ENCODE measurements at places on chromosomes 1 and 21.

DNA sequence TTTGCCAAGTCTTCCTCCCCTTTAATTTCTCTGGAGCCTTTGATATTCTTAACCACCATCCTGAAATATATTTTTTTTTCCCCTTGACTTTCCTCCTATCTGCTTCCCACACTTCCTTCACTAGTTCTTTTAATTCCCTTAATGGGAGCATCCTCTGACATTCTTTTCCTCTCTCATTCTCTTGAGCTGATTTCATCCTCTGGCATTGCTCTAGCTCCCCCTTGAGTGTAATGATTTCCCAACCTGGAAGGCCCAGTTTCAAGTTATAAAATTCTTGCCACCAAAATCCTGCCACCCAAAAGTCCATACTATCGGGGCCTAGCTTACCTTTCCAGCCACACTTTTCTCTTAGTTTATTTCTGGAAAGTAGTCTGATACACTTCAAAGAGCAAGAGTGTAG lies 39.5 kb upstream of the UBE2U start:
- no peak for DNase-seq

GRCh38 chr1:116374353-116375147 lies 1.5 kb downstream of the ATP1A1 start:
- DNase-seq, result peak; percentile 13

- no peak for DNase-seq
Observed at GRCh38 chr1:244271691-244272308, 179.9 kb downstream of the ADSS2 start.

DNA sequence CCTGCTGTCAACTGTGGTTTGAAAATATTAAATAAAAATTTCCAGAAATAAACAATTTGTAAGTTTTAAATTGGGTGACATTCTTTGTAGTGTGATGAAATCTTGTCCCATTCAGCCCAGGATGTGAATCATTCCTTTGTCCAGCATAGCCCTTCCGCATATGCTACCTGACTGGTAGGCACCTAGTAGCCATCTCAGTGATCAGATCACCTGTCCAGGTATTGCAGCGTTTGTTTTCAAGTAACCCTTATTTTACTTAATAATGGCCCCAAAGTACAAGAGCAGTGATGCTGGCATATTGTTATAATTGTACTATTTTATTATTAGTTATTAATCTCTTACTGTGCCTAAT lies 351.6 kb upstream of the B3GALT2 start:
- DNase-seq, result no peak

GRCh38 chr21:46094401-46095082 lies 3.4 kb upstream of the COL6A2 start:
- no peak for DNase-seq

GRCh38 chr1:223039990-223040389 lies 103.1 kb downstream of the TLR5 start:
- no peak for DNase-seq

GRCh38 chr1:18110598-18110939 lies 3.0 kb downstream of the IGSF21 start:
- DNase-seq, result no peak

DNA sequence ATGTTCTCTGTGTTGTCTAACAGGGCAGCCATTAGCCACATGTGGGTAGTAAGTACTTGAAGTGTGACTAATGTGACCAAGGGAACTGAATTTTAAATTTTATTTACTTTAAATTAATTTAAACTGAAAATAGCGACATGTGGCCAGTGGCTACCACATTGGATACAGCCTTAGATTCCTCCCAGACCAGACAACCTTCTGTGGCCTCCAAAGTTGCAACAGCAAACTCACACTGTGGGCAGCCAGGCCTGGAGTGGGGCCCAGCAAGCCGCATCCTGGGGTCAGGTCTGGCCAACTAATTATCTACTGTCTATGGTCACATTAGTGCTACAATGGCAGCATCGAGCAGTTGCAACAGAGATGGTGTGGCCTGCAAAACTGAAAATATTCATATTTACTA lies 11.7 kb downstream of the EIF2D start:
- DNase-seq, result no peak

GRCh38 chr1:221431068-221431651 lies 310.7 kb downstream of the DUSP10 start:
- DNase-seq, result no peak

GRCh38 chr1:98389809-98390208 lies 271.7 kb upstream of the SNX7 start:
- DNase-seq, result no peak

GRCh38 chr21:35646606-35647005 lies 413.7 kb downstream of the SETD4 start:
- DNase-seq, result no peak

- DNase-seq, result no peak
Observed at GRCh38 chr1:55447488-55447887, 232.3 kb upstream of the USP24 start.

DNA sequence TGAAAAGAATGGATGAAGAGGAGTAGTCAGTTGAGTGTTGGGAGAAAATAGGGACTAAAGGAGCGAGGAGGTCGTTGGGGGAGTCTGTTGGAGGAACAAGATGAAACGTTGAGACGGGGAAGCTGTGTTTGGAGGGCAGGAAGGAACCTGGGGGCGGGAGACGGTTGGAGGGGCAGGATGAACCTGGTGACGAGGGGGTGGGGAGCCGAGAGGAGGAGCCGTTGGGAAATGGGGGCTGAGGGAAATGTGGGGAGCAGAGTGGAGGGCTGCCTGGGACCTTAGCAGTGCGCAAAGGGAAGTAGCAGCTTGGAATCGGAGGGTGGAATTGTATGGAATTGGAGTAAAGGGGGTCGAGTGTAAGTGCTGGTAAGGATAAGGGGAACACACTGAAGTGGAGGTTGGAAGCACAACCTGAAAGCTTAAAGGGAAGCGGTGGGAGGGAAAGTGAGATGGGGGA lies 630 bp downstream of the MTF2 start:
- peak; percentile 75 for DNase-seq

DNA sequence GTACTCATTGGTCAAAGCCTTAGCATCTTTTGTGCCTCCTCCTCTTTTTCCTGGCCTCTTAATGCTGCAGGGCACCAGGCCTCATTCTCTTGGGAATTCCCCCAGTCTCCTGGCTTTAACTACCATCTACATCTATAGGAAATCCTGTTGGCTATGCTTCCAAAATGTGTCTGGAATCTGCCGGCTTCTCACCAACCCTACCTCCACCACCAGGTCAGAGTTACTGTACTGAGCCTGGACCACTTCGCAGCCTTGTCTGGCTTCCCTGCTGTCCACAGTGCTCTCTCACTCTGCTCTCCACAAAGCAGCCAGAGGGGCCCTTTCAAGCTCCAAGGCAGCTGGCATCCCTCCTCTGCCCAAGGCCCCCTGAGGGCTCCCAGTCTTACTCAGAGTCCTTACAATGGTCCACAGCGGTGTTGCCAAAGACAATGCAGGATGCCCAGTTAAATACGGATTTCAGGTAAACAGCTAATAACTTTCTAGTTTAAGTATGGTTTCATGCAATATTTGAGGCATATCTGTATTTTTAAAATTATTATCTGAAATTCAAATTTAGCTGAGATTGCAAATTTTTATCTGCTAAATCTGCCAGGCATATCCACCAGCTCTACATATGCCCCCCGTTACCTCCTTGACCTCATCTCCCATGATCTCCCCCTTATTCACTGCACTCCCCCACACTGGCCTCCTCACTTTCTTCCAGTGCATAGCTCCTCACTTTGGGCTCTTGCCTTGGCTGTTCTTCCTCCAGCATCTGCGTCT lies 34.5 kb upstream of the FAM163A start:
- no peak for DNase-seq

- DNase-seq, result no peak
Observed at GRCh38 chr1:36691374-36691773, 208.7 kb upstream of the CSF3R start.

- DNase-seq, result peak; percentile 15
Observed at GRCh38 chr1:65820983-65821382, 28.3 kb downstream of the PDE4B start.

GRCh38 chr1:3909615-3910014 lies 9.5 kb upstream of the C1orf174 start:
- DNase-seq, result no peak

GRCh38 chr1:94790246-94790645 lies 29.9 kb upstream of the SLC44A3 start:
- DNase-seq, result no peak

GRCh38 chr1:234608025-234608910 lies 1.7 kb downstream of the IRF2BP2 start:
- DNase-seq, result peak; percentile 92

DNA sequence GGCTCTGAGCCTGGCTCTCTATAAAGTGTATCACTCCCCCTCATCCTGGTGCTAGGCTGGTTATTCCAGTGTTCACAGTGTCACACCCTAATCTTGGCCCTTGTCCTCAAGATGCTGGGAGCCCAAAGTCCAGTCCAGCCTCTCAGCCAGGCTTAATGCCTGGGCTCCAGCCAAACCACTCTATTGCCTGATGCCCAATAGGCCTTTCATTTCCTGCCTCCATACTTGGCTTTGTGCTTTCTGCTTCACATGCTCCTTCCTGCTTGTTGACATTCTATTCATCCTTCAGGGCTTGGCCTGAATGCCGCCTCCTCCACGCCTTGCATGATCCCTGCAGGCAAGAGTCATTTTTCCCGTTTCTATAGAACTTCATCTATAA lies 1.7 kb downstream of the KLHDC8A start:
- DNase-seq, result no peak

DNA sequence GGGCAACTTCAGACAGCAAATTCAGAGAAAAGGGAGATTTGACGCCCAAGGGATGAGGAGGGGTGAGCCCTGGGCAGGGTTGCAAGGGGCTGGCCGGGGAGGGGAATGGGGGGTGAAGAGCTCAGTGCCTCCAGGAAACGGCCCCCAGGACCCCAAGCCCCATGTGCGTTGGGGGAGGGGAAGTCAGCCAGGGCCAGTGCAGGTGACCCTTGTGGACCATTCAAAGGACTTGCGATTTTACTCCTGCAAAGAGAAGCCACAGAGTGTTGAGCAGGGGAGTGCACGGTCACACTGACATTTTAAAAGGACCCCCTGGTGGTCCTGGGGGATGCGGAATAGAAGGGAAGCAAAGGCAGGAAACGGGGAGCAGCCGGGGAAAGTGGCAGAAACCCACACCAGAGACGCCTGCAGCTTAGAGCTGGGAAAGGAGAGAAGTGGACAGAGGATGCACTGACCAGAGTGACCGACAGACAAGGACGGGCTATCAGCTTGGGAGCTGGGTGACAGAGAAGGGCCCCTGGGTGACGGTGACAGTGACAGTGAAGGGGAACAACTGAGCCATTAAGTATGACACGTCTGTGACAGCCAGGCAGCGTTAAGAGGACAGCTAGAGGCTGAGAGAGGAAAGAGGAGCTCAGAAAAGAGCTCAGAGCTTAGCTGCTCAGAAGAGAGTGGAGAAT lies 54.0 kb upstream of the TMEM51 start:
- no peak for DNase-seq

DNA sequence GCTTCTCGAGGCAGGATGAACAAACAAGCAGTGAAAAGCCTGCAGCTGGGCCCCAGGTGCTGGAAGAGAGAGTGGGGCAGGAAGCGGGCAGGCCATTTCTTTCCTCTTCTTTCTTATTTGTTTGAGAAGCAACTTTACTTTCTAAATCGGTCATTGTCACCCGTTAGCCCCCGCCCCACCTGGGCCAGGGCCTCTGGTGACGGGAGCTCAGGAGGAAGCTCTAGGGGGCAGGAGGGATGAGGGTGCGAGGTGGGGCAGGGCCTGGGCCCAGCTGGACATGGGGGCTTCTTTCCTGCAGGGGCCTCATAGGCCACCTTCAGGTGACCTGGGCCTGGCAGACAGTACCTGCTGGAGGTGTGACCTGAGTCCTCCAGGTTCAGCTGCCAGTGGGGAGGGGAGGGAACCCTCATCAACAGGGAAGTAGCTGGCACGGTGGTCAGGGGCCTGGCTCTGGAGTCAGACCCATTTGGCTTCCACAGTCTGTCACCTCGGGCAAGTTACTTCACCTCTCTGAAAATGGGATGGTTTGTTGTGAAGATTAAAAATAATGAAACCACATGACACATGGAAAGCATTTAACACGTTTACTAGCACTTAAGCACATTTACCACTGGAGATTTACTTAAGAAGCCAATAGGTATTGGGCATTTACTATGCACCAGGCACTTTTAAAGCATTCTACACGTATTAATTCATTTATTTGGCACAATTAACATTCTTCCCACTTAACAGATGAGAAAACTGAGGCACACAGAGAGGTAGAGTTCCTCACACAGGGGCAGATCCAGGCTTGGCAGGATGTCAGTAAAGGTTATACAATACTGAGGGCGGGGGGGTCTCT lies 54.1 kb upstream of the ID3 start:
- no peak for DNase-seq

DNA sequence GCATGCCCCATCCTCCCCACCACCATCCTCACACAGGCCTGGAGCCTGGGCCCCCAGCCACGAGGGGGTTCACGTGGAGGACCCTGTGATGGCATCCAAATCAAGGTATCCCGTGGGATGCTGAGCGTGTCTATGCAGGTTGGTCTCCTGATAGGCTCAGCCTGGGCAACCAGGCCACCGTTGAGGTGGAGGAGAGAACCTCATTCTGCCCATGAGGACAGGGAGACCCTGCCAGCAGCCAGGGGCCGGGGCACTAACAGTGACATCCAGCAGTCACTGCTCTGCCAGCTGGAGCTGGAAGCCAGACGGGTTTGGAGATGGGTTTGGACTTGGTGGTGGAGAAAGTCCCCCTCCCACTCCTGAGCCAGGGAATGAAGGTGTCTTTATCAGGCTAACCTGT lies 582.8 kb downstream of the MATN1 start:
- DNase-seq, result no peak

- no peak for DNase-seq
Observed at GRCh38 chr21:38811257-38811656, 5.5 kb downstream of the ETS2 start.

GRCh38 chr21:15631342-15631741 lies 98.4 kb upstream of the USP25 start:
- no peak for DNase-seq

DNA sequence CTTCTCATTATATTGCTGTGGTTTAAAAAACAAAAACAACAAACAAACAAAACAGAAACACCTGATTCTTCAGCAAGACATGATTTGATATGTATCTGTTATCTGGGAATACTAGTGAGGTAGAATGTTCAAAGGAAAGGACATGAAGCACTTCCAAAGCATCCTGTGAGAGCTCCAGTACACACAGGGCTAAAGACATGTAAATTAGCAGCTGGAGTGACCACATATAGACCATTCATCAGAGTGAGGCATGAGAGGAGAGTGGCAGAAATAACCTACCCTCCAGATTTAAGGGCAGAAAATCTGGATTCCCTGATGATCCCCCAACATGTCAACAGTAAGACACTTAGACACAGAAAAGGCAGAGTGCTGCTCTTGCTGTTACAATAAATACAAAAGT lies 260.5 kb upstream of the CHRM3 start:
- no peak for DNase-seq

- DNase-seq, result no peak
Observed at GRCh38 chr1:192945390-192946130, 113.6 kb downstream of the UCHL5 start.

GRCh38 chr1:51237351-51238033 lies 1.4 kb downstream of the RNF11 start:
- DNase-seq, result no peak

GRCh38 chr1:29800522-29800956 lies 564.2 kb downstream of the PTPRU start:
- DNase-seq, result no peak

- DNase-seq, result peak; percentile 82
Observed at GRCh38 chr1:155989242-155990004, 11.1 kb upstream of the ARHGEF2 start.
